ENCODE measurements at places on chromosomes 5 and 9.

- no peak for DNase-seq
Observed at GRCh38 chr5:90162324-90162723, 247.2 kb downstream of the CETN3 start.

GRCh38 chr5:138559937-138560336 lies 15.3 kb downstream of the HSPA9 start:
- no peak for DNase-seq

- DNase-seq, result no peak
Observed at GRCh38 chr5:123448743-123449142, 25.5 kb upstream of the CEP120 start.

GRCh38 chr5:79091064-79091463 lies 20.5 kb upstream of the BHMT start:
- DNase-seq, result no peak

GRCh38 chr9:129604766-129605163 lies 16.1 kb downstream of the C9orf50 start:
- DNase-seq, result no peak

DNA sequence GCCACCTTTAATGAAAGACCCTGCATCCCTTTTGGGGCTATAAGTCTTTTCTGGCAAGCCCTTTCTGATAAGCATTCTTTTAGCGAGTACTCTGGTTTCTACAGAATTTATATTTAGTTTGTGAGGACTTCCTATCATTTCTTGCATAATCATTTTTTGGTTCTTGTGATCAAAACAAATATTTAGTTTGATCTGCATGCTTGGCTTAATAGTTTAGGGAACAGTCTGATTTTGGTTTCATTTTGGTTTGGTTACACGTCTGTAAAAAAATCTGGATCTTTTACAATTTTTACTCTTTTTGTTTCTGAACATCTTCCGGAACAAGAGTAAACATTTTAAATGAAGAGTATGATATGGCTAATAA lies 1074.4 kb downstream of the CDH9 start:
- no peak for DNase-seq

DNA sequence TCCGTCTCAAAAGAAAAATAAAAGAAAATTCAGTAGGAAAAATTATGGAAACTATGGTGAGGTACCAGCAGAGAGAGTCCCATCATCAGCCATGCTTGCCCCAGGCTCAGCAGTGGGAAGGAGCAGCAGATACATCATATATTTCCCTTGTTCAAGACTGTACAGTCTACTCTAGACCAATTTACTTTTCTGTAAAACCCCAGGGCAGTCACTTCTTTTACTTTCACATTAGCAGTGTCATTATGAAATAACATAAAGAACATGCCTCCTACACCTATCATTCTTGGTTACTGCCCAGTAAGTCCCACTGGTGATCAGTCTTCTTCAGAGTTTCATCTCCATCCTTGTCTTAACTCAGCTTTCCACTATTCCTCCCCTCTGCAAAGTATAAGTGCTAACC lies 1145.0 kb downstream of the MAT2B start:
- DNase-seq, result no peak

GRCh38 chr5:81838307-81838906 lies 87.5 kb upstream of the SSBP2 start:
- no peak for DNase-seq

- no peak for DNase-seq
Observed at GRCh38 chr5:54851449-54851848, 133.9 kb downstream of the ESM1 start.

DNA sequence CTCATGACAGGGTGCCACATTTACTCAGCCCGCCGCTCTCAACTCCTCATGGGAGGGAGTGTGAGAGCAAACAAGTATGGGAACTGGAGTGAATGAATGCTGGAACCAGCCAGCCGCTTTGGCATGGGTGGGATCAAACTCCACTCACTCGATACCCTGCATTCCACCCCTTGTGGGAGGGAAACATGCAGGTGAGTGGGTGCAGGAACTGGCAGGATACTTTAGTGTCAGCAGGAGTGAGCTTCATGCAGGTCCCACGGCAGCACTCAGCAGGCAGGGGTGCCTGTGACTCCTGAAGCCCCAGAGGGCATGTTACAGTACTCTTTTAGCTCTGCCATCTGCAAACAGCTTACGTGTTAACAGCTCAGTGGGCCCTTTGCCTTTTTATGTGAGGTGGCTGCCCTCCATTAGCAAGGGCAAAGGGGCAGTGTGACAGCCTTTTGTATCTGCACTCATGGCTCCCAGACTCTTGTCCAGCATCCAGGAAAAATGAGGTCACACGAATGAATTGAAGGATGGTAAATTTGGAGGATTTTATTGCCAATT lies 433.2 kb upstream of the NMUR2 start:
- no peak for DNase-seq

DNA sequence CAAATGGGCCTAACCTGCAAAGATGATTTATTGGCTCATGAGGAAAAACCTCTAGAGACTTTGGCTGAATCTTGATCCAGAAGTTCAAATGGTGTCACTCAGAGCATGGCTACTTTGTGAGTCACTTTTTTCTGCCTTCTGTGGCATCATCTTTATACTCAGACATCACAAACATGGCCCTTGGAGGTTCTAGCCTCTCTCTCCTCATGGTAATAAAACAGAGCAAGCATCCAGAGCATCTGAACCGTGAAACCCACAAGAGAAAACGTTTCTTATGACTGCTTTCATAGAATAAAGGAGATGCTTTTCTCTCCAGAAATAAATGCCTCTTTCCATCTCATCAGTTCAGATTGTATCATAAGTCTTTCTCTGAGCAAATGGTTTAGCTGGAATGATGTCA lies 780.3 kb downstream of the KCTD16 start:
- DNase-seq, result no peak

DNA sequence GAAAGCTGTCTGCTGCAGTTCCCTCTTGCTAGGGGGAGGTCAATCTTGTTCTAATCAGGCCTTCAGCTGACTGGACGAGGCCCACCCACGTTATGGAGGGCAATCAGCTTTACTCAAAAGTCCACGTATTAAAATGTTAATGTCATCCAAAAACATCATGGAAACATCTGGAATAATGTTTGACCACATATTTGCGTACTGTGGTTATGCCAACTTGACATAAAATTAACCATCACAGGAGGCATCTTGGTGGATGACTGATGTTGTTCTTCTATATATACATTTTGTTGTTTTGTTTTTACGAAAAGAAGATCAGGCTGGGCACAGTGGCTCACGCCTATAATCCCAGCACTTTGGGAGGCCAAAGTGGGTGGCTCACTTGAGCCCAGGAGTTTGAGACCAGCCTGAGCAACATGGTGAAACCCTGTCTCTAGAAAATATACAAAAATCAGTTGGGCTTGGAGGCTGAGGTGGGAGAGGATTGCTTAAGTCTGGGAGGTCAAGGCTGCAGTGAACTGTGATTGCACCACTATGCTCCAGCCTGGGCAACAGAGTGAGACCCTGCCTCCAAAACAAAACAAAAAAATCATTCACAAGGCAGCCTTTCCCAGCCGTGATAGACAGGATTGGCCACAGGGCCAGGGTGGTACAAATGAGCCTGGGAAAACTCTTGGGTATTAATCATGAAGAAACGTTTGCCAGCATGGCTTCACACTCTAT lies 33.8 kb upstream of the PRXL2C start:
- no peak for DNase-seq

DNA sequence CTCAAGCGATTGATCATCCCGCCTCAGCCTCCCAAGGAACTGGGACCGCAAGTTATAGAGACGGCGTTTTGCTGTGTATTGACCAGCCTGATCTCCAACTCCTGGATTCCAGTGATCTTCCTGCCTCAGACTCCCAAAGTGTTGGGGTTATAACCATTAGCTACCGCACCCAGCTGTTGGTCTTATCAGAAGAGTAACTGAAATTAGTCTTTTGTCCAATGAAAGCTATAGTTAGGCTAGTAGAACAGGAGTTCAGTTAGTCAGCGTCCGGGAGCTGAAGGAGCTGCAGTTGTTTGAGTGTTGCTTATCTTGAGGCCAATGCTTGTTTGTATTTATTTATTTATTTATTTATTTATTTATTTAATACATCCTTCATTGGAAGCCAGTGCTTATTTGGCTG lies 3.2 kb upstream of the MIGA2 start:
- DNase-seq, result no peak

DNA sequence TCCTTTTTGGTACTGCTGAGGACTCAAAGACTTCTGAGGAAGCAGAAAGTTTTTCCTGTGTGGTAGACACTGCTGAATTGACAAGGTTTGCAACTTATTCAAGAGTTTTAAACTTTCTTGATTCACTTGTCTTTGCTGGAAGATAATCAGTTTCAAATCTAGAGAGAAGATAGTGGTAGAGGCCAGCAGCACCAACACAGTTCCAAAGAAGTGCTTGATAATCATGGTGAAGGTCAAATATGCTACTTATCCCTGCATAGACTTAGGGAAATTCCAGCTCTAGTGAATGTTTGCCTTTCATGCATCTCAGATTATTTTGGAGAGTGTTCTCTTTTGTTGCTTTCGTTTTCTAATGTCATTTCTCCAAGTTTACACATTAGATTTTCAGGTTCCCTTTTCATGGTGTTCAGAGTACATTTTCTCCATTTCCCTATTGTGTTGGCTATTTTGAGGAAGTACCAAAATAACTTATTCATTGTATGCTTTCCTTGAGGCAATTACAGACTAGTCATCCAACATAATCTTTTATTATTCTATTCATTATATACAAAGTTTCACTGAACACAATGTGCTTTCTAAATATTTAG lies 550 bp downstream of the IFNE start:
- no peak for DNase-seq

- DNase-seq, result no peak
Observed at GRCh38 chr5:126098330-126099017, 324.7 kb upstream of the GRAMD2B start.

DNA sequence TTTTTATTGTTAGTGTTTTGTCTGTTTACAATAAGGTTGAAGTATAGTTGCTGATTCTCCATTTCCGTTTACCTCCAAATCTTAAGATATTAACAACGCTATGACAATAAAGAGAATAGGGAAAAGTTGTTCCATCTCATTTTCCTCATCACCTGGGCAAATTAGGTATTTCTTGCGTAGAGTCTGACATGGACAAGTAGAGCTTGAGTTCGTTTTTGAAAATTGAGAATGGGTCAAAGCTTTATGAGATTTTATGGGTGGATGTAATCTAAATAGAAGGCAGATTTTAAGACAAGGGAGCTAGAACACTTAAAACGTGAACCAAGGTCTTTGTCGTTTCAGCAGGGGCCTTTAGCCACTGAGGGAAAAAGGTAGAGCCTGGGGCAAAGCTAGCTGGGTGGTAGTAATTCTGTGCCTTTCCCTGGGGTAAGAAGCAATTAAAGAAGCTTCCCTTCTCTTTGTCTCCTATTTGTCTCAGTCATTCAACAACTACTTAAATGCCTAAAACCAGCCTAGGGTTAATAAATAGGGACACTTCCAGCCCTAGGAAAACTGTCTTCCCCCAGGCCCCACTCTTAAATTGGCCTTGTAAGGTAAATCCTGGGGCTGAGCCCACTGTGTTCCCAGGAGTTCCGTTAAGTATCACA lies 551 bp upstream of the CAAP1 start:
- DNase-seq, result no peak

DNA sequence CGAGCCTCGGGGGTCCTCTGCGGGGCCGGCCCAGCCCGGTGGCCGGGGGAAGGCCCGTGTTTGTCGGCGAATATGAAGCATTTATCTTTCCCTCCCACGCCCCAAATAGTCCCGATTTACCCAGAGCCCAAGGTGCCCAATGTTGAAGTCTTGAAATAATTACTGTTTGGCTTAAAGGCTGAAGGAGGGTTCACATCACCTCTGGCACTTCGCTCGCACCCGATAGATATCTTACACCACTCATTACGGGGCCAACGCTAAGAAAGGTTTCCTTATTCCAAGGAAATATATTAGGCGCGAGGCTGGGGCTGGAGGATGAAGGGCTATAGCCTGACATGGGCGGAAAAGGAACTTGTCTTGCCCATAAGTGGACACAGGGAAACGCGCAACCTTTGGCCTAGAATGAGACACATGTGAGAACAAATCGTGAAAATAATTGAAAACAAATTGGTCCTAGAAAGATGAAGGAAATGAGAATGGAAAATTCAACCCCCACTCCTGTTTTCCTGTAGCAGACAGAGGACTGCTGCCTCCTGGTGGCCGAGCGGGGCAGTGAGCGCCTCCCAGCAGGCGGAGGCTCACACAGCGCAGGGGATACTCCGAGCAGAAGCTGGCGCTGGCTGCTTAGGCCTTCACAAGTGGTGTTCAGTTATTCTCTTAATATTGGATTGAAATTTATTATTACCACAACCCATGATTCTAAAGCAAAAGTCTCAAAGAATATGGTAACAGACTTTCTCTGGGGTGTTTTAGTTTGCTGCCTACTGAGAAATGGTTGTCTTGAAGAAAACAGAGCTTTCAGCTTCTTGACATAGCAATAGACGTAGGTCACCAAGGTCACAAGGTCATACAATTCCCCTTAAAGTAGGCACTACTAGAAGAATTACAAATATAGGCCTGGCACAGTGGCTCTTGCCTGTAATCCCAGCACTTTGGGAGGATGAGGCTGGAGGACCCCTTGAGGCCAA lies 7.9 kb downstream of the CCL21 start:
- DNase-seq, result peak; percentile 85

GRCh38 chr5:159965031-159965837 lies 43.7 kb upstream of the TTC1 start:
- no peak for DNase-seq

- DNase-seq, result peak; percentile 8
Observed at GRCh38 chr5:1511048-1511447, 12.7 kb downstream of the LPCAT1 start.

GRCh38 chr9:105969636-105970035 lies 275.3 kb downstream of the TMEM38B start:
- no peak for DNase-seq

DNA sequence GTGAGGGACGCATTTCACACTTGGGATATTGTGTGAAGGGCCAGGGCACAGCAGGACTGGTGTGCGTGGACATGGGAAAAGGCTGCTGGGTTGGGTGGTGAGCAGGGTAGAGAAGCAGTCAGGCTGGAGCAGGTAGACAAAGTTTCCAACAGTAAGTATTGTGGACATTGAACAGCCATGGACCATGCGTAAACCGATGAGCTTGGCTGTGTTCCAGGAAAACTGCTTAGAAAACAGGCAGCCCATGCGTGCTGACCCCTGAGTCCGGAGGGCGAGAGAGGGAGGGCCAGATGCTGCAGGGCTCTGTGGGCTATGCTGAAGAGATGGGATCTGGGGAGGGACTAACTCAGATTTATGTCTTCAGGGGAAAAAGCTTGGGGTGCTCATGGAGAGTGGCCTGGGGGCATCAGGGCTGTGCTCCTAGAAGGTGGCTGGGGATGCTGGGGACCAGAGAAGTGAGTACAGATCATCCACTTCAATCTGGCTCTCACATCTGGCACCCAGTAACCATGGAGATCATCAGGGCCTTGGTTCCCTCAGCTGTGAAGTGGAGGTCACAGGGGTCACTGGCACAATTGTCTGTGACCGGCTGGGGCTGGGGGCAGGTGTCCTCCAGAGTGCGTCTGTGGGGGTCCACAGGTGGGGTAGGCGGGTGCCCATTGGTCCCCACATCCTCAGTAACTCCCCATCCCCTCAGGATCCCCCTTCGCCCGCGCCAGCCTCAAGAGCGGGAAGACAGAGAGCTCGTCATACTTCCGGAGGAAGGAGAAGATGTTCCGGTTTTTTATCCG lies 93.3 kb downstream of the CACNA1B start:
- DNase-seq, result no peak

Measured in activated CD8-positive, alpha-beta memory T cell treated with anti-CD3 and anti-CD28 coated beads, Interleukin-2, amount 50 U/mL, for 4 hours (primary cell).